Activated naive CD4-positive, alpha-beta T cell treated with anti-CD3 and anti-CD28 coated beads, Interleukin-2, amount 10 ng/mL, durations not matched to agents 5 hours and 36 hours (primary cell): ENCODE measurements at places on chromosomes 4 and X. TPM values are rescaled to one million over a fixed set of nuclear protein-coding genes. Genes with fewer than 3 reads are reported as not detected.

The MAGEA10 gene
- not detected for total RNA-seq

The MGARP gene
- not detected for total RNA-seq

The FOXO4 gene
- 16.8 TPM for total RNA-seq

The PRDX4 gene
- total RNA-seq, result 27.7 TPM

The PPP4R3C gene
- total RNA-seq, result not detected

The GPC4 gene
- not detected for total RNA-seq

The PCDH7 gene
- not detected for total RNA-seq

The SULT1B1 gene
- total RNA-seq, result 7.7 TPM

The NXF3 gene
- total RNA-seq, result not detected

The TMEM144 gene
- total RNA-seq, result 0.15 TPM

The UCP1 gene
- total RNA-seq, result not detected

The MEPE gene
- not detected for total RNA-seq

The PAGE4 gene
- not detected for total RNA-seq

The IL2 gene
- 0.31 TPM for total RNA-seq

The TBCK gene
- total RNA-seq, result 35.5 TPM

The HSFX4 gene
- total RNA-seq, result not detected

The CNGA1 gene
- not detected for total RNA-seq

The CXCL11 gene
- total RNA-seq, result not detected

The ARMCX1 gene
- total RNA-seq, result 0.30 TPM

The MAGEB2 gene
- not detected for total RNA-seq

The HTN3 gene
- not detected for total RNA-seq

The EGF gene
- total RNA-seq, result not detected

The NAA11 gene
- total RNA-seq, result not detected

The SH2D1A gene
- total RNA-seq, result 30.4 TPM

The MBNL3 gene
- total RNA-seq, result 28.6 TPM

The CXXC4 gene
- total RNA-seq, result not detected

The CITED1 gene
- total RNA-seq, result not detected

The PCYT1B gene
- total RNA-seq, result 0.05 TPM

The CPZ gene
- 0.75 TPM for total RNA-seq

The MTTP gene
- total RNA-seq, result not detected

The PGRMC2 gene
- 43.2 TPM for total RNA-seq

The ARHGEF9 gene
- total RNA-seq, result 20.9 TPM

The LIMCH1 gene
- not detected for total RNA-seq
